Dermis blood vessel endothelial cell (primary cell): ENCODE measurements at places on chromosomes 7 and 10. TPM values are rescaled to one million over a fixed set of nuclear protein-coding genes. Genes with fewer than 3 reads are reported as not detected.

DNA sequence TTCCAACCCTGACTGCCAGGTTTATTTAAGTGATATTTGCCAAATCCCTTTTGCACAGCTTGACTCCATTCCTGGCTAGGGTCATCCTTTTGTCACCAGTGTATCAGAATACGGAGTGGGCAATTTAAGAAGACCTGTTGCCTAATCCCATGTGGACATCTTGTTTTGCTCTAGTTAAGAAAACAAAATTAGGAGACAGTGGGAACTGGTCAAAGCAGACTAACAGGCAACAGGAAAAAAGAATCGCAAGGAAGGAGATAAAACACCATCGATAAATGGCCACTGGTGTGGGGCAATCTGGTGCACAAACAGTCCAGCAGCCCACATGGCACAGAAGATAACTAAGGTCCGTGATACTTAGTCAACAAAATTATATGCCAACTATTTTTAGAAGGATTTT is 21.4 kb downstream of the KDM7A start:
- no peak for DNase-seq

- DNase-seq: no peak
Observed at GRCh38 chr10:33288127-33288526, 46.3 kb downstream of the NRP1 start.

GRCh38 chr10:122421742-122422141 is 32.7 kb upstream of the ARMS2 start:
- no peak for DNase-seq

- no peak for DNase-seq
Observed at GRCh38 chr10:28664369-28664740, 13.0 kb upstream of the BAMBI start.

- DNase-seq: no peak
Observed at GRCh38 chr7:105256761-105257231, 131.9 kb downstream of the SRPK2 start.

DNA sequence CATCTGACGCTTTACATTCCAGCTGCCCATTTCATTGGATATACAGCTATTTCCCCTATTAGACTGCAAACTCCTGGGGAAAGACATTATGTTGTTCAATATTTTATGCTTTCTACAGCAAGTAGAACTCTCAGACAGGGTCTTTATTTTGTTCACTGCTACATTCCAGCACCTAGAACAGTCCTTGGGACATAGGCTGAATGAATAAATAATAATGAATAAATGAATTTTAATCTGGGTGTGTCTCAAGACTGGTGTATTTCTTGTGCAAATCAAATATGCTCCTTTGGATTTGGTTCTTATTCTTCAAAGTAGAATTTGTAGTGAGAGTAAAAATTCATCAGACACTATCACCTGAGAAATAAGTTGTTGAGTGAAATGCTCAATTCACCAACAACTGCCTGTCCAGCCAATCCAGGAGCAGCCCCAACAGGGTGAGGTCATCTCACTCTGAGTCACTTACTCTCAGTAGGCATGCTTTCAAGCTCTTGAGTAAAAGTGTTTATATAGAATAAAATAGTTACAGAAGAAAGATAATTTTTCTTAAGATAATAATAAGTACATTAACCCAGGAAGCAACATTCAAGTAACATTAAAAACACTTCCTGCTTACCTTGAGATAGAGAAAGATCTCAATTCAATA is 287.5 kb upstream of the NPVF start:
- DNase-seq: no peak

DNA sequence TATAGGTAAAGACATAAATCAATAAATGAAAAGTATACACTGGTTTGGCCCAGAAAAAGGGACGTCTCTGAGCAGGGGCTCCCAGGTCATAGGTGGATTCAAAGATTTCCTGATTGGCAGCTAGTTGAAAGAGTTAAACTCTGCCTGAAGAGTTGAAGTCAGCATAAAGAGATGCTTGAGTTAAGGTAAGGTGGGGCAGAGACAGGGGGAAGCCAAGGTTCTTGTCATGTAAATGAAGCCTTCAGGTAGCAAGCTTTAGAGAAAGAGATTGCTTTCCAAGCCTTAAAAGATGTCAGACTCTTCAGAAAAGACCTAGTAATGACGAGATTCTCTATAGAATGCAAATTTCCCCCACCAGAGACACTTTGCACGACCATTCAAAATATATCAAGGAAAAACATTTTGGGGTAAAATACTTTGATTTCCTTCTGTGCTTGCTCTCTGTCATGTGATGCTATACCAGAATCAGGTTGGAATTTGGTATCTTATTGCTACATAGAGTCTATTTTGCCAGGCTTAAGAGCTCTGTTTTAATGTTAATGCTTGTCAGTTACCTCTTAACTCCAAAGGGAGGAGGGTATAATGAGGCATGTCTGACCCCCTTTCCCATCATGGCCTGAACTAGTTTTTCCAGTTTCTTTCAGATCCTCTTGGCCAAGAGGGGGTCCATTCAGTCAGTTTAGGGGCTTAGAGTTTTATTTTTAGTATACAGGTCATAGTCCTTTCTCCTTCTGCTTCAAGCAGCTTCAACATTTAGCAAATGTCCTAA is 429.6 kb downstream of the ADRA2A start:
- no peak for DNase-seq

DNA sequence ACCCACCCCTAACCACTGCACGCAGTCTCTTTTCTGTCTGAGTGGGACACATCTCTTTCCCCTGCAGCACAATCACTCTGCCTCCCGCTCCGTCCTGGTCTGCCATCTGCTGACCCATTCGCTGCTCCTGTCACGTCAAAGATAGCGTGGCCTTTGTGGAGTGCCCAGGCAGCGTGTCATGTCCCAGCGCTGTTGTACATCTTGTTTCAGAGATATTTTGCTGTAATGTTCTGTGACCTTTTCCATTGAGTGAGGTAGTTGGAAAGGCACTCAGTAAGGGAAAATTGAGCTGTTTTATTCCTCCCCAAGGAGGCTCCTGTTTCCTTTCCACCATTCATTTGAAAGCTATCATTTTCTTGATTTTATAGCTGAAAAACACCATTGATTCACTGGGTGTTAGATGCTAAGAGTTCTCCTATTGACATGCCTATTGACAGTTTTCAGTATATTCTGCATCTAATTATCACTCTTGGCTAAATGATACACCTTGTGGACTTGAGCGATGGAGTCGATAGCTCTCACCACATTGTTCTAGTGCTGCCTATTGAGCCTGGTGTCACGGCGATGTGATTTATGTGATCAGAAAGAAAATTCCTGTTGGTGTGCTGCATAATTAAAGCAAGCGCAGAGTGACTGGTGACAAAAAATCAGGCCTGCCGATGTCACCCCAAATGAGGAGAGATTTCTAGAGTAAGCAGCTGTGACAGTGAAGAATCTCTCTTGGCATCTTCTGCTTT is 372.6 kb downstream of the LRMDA start:
- DNase-seq: no peak

GRCh38 chr7:90999989-91000979 is 263.9 kb upstream of the FZD1 start:
- no peak for DNase-seq

DNA sequence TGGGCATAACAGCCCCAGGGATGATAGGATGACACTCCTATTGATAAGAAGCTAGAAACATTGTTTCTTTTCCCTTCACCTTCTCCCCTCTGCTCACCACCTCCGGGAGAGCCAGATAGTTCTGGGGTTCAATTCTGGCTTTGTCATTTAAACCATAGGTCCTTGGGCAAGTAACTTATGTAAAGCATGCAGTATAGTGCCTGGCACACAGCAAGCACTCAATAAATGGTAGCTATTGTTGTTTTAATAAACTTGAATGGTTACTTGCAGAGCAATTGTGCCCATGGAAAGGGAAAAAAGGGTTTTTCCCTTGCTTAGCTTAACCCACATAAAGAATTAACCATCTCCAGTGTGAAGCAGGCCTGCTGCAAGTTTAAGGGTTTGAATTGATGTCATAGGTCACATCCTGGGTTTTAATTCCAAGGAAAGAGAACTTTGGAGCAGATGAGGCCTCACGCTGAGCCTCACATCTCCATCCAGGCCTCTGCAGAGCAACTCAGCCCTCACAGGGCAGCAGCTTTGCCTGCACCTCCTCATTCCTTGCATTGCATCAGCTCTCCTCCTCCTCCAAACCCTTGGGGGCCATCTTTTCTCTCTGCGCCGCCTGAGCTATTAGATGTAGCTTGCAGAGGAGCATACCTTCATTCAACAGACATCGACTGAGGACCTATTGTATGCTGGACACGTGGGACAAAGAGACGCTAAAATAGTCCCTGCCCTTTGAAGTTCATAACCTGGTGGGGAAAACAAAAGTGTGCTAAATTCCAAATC is 22.9 kb downstream of the ZNF775 start:
- DNase-seq: no peak

- no peak for DNase-seq
Observed at GRCh38 chr10:120732643-120733313, 118.4 kb upstream of the WDR11 start.

GRCh38 chr7:44604941-44605340 is 1.5 kb upstream of the OGDH start:
- DNase-seq: no peak

- no peak for DNase-seq
Observed at GRCh38 chr10:69242040-69242851, 22.1 kb downstream of the HKDC1 start.

DNA sequence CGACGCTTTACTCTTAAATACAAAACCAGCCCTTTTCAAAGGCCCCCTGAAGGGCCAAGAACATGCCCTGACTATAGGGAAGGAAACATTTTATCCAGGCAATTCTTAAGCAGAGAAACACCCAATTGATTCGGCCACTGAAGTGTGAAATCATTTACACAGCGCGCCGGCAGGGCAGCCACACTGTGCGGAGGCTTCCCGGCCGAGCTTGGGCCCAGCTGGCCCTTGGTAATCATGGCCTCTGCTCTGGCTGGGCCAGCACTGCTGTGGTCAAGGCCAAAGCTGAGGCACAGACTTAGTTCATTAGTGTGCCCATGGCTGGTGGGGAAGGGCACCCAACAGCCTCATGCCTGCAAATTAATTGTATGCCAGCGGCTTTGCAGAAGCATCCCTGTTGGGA is 143.7 kb upstream of the HABP2 start:
- no peak for DNase-seq

GRCh38 chr7:16187131-16187530 is 234.2 kb downstream of the CRPPA start:
- DNase-seq: no peak

GRCh38 chr7:141860207-141860606 is 18.9 kb upstream of the PRSS37 start:
- DNase-seq: no peak

GRCh38 chr10:28359334-28359733 is 56.5 kb upstream of the MPP7 start:
- no peak for DNase-seq

DNA sequence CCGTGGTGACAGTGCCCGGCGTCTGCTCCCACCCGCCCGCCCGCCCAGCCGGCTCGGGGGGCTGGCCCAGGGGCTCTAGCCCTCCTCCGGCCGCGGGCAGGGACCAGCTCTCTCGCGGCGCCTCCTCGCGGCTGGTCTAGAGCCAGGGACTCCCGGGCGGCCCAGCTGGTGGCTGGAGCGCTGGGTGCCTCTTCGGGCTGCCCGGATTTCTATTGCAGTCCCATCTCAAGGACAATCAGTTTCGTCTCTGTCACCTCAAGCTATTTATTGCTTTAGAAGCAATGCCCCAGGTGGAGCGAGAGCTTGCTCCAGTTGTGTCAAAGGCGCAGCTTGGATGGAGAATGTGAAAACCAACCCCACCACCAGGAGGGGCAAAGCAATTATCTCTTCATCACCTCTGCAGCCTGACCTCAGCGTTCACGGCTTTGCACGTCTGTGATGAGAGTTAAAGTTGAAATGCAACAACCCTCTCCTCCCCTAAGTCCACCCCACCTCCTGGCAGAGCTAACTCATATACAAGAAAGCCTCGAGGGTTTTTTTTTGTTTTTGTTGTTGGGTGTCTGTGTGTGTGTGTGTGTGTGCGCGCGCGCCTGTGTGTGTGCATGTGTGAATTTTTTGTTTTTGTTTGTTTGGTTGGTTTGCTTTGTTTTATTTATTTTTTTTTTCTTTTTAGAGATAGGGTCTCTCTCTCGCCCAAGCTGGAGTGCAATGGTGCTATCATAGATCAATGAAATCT is at the start of gene ITGA8:
ITGA8 (minus strand) TSS at position 24 of the 736 bp plus-strand sequence. CDS start 151 bp downstream, outside the sequence.
- DNase-seq: peak; percentile 58

- no peak for DNase-seq
Observed at GRCh38 chr7:146176860-146177259, 60.3 kb downstream of the CNTNAP2 start.

- DNase-seq: no peak
Observed at GRCh38 chr7:117274951-117275350, 47.9 kb downstream of the WNT2 start.

GRCh38 chr10:112558476-112559142 is 111.6 kb downstream of the VTI1A start:
- DNase-seq: no peak

DNA sequence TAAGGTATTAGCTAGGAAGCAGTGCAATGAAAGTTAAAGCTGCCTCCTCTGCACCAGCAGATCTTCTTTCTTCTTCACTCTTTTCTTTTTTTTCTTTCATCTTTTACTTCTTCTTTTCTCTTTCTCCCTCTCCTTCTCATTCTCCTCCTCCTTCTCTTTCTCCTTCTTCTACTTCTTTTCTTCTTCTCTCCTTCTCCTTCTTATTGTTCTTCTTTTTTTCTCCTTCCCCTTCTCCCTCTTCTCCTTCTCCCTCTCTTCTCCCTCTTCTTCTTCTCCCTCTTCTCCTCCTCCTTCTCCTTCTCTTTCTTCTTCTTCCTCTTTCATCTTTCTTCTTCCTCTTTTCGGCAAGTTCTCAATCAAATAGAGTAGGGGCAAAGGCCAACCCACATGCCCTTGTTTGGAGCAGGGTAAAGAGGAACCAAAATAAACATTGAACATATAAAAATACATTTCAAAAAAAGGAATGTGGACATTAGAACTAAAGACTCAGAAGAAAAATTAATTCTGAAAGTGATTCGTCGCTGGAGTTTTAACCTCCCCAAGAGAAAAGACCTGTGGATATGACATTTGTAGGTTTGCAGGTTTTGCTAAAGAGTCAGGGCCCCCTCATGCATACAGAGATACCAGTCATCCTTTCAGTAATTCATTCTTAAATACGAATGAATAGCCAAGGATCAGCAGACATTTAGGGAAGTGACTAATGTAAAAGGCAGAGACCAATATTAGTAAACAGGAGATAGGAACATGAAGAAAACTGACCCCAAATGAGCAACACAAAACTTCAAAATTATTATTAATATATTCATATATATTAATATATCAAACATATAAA is 93.0 kb upstream of the RSU1 start:
- DNase-seq: peak; percentile 55

The P4HA1 gene
- 81.7 and 97.4 TPM in 2 replicates for total RNA-seq

The CYP26C1 gene
- total RNA-seq: 1.9 and 5.4 TPM in 2 replicates

The MYL7 gene
- not detected in 2 replicates for total RNA-seq

The OR2A42 gene
- total RNA-seq: not detected in 2 replicates

The RTKN2 gene
- total RNA-seq: 0.17 and 0.33 TPM in 2 replicates

The GBX1 gene
- total RNA-seq: not detected in 2 replicates

The HELLS gene
- 26.7 and 73.2 TPM in 2 replicates for total RNA-seq

The FOXP2 gene
- total RNA-seq: 3.7 and 11.4 TPM in 2 replicates
